Hippocampal formation (tissue), 2 donors: ENCODE measurements at places on chromosomes 4 and X.

DNA sequence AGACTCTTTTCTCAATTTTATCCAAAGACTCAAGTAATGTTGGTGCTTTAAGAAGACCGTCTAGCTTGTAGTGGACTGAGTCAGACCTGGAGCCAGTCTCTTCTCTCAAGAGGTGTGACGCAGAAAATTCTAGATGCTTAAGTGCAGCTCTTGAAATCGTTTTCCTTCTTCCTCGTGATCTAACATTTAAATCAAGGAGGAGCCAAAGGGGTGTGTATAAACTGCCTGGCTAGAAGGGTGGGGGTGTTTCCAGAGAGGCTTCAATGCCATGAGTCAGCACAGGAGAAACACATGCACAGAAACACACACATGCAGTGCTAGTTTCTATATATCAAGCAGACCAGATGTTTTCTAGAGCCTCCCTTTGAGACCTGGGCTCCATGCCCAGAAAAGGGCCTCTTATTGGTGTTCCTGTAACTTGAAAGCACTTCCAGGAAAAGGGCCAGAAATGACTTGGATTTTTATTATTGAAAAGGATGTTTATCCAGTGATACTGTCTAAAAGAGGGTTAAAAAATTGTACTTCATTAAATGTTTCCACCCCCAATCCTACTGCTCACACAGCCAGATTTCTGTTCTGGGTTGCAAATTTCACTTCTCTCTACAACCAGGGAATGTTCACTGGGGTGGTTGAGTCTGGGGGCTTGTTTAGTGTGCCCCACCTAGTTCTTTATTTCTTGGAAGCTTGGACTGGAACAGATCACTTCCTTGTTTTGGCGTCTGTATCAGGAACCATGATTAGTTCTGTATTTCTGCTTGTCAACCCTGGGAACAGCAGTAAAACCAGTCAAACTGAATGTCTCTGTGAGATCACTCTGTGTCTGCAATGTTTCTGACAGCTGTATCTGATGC lies at the start of gene CLIC2:
Gene CLIC2 (minus strand): TSS at position 129 of the 851 bp plus-strand sequence. CDS start 187 bp downstream, outside the sequence.
- no peak for DNase-seq

GRCh38 chr4:10582059-10582686 lies 102.4 kb downstream of the CLNK start:
- no peak for DNase-seq

DNA sequence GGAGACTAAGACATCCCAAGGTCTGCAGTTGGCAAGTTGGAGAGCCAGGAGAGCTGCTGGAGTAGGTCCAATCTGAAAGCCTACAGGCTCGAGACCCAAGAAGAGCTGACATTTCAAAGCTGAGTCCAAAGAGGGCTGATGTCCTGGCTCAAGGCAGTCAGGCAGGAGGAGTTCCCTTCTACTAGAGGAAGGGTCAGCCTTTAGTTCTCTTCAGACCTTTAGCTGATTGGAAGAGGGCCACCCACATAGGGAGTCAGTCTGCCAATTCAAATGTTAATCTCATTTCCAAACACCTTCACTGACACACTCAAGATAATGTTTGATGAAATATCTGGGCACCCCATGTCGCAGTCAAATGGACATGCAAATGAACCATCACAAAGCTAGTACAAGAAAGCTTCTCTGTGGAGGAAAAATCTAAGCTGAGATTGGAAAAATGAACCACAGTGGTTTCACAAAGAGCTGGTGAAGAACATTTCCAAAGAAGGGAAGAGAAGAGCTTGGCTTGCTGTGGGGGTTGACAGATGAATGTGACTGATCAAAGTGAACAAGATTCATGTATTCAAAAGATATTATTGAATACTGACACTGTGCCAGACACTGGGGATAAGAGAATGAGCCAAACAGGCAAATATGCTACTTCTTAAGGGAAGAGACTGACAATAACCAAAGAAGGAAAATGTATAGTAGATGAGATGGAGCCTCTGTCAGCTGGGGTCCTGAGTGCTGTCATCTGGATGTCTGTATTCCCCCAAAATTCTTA lies 61.2 kb downstream of the STK32B start:
- DNase-seq, result no peak

GRCh38 chrX:37350034-37350365 lies 836 bp downstream of the PRRG1 start:
- DNase-seq, result no peak

DNA sequence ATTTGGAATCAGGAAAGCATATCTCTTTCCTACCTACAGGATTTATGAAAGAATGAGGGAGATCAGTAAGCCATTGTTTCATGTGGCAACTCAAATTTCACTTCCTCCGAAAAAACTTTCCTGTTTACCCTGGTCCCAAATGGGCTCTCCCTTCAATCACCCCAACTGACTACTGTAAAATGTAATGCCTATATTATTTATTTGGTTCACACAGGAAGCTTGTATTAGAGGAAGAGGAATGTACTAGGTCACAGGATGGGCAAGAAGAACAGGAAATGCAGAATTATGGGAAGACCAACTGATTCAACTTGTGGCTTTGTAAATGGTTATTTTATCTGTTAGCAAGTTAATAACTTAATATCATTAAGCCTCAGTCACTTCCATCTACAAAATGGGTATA lies 23.1 kb downstream of the COL4A6 start:
- DNase-seq, result no peak

GRCh38 chr4:185863946-185864345 lies 52.0 kb upstream of the SORBS2 start:
- DNase-seq, result no peak

DNA sequence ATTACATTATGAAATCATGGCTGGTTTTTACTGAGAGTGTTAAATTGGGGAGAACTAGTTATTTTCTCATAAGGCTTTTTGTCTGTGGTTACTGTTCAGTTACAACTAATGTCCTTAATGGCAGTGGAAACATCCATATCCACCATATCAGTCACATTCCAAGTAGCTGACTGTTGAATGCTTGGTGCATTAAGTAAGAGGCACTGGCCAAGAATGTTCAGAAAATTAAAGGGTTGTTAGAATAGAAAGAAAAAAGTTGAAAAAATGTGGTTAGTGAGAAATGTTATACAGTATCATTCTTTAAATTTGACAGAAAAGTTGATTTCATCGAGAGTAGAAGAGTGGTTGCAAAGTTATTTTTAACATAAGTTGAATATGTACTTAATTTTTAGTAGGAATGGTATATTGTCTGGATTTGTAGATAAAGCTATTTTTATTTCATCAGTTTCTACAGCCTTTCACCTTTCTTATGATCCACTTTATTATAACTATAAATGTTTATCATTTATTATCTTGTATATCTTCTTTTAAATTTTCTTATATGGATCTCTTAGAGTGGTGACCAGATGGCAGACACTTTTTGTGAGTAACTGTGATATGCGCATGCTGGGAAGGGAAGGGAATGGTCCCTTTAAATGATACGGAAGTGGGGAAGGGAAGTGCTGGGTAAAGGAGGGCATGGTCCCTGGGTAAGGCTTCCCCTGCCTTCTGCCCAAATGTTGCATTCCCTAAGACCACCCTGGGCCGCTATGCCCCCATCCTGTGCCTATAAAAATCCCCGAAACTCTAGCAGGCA lies 2407.1 kb downstream of the ARAP2 start:
- DNase-seq, result no peak

DNA sequence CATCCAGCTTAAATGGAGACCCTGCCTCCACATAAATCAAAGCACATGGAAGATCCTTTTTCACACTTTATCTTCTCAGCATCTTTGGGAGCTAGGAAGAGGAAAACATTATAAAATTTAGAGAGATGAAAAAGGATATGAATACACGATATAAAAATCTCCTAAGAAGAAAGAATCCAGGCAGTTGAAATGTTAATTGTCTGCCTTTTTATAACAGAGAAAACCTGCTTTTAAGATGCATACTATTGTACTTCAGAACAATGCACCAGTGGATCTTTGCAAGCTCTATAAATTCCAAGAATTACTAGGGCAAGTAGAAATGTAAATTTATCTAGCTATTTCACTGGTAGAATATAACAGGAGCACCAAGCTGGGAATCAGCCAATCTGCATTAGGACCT lies 300.3 kb upstream of the GALNT7 start:
- no peak for DNase-seq

- DNase-seq, result no peak
Observed at GRCh38 chrX:103517246-103517645, 2.0 kb downstream of the RAB40A start.

DNA sequence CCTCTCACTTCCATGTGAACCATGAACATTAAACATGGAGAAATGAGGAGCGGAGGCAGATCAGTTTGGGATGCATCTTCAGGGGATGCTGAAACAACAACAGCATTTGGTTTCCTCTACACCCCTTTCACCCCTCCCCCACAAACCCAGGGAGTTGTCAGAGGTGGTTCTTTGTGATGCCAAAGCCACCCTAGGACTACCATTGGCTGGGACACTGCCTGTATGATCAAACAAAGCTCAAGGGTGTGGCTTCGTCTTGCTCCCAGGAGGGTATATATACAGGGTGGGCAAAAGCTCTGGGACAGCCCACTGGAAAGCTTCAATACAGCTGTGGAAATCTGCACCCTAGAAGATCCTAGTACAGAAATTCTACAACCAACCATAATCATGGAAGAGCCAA lies at the start of gene SPANXN4:
Gene SPANXN4 (plus strand): TSS at position 301 of the 400 bp plus-strand sequence. CDS start 87 bp downstream, at position 388.
- no peak for DNase-seq

DNA sequence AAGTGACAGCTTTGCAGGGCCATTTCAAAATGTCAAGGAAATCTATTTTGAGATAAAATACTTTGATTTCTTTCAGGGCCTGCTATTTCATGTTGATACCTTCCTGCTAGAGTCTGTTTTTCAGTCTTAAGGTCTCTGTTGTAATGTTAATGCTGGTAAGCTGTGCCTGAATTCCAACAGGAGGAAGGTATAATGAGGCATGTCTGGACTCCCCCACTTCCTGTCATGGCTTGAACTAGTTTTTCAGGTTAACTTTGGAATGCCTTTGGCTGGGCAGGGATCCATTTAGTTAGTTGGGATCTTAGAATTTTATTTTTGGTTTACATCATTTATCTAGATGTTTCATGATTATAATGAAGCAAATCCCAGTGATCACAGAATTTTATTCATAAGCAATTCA lies 279.0 kb downstream of the CFAP47 start:
- no peak for DNase-seq

DNA sequence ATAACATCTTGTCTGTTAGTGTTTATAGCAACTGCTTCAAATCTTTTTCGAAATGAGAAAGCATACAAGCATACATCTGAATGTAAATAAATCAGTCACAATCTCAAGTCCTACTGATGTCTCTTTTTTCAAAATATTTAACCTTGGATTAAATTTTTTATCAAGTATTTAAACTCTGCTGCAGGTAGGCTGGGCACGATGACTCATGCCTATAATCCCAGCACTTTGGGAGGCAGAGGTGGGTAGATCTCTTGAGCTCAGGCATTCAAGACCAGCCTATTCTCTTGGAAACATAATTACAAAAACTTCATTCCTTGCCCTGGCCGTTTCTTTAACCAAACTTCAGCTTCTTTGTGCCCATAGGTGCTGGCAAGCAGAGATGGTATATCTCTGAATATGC lies 540.3 kb upstream of the GALNT7 start:
- DNase-seq, result no peak

DNA sequence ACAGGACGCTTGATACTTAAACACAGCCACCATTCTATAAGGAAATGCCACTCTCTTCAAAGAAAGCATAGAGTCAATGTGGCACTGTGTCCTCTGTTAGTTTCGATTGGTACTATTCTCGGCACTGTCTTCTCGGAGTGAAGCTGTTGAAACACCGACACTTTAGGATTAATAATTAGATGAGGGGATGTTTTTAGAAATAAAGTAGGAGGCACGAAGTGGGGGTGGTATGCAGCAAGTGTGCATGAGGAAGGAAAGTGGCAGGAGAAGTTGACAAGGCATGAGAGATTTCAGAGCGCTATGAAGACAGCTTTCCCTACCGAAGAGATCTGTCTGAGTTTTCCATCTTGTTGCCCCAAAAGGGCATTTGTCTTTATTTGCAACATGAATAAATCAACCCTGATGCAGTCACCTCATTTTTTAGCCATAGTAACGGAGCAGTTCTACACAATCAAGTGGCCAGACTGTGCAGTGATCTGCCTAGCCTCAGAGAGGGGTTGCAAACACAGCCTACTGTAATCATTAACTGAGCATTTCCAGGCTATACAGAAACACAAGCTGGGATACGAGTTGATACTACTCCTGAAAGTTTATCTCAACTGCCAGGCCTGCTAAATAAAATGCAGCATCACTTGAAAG lies 8.3 kb downstream of the GPRIN3 start:
- DNase-seq, result no peak

DNA sequence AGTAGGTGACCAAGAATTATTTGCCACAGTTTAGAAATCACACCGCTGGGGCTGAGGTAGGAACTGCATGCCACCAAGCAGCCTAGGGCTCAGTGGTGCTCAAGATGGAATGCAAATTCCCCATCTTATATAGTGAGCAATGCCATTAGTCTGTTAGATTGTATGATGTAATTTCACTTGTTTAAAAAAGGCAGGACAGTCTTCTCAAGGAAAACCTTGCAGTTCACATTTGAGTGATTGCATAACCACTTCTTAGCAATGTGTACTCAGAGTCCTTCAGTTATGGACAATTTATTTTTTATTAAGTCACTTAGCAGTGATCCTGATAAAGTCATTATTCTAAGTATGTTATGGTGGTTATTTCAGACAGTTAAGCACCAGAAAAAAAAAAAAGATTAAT lies 142.9 kb upstream of the SFRP2 start:
- no peak for DNase-seq

DNA sequence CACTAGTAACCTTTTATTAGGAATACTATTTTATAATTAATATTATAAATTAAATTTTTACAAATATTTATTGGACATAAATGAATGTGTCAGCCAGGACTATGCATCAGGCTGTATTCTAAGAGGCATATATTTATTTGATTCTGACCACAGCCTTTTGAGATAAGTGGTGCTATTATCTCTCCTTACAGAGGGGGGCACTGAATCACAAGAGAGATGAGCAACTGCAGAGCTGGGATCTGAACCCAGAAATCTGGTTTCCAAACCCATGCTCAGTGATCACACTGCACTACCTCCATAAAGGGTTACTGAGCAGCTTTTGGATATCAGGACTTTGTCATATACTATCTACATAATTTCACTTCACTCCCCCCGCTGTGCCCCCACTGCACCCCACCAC lies 322.0 kb downstream of the TMA16 start:
- no peak for DNase-seq

DNA sequence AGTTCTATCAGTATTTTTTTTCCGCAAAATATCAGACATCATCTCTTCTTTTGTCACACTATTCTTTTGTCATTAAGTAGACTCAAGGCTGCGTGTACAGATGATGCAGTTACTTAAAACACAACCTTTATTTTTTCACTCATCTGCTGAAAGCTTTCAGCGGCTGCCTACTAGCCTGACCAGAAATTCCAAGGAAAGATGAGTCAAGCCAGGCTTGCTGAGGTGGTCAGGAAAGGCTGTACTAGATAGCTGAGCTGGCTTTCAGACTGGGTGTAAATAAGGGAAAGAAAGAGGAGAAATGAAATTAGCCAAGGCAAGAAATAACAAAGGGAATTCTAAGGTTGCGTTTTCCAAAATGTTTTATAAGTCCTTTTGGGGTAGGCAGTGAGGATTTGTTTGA lies 17.9 kb downstream of the STK26 start:
- no peak for DNase-seq

- DNase-seq, result no peak
Observed at GRCh38 chr4:92421920-92422319, 118.2 kb downstream of the GRID2 start.
